H1 (cell line): ENCODE measurements at places on chromosomes 6 and 20.
A peak's percentile ranks its signal among the peaks of the same experiment; 100 is the strongest.

GRCh38 chr6:154316131-154316530 is 40.5 kb downstream of the IPCEF1 start:
- DNase-seq: no peak
- H3K4me3 ChIP-seq: no peak overlapping the region
- H3K27me3 ChIP-seq: no peaks in the 10 kb centered on the region
- H3K27ac ChIP-seq: no peak overlapping the region

- H3K27me3 ChIP-seq: peaks cover 58% of the 10 kb centered on the region
- H3K27ac ChIP-seq: no peak overlapping the region
- H3K4me1 ChIP-seq: peaks cover 53% of the 10 kb centered on the region
- peak overlapping the region; percentile 83 for H3K4me3 ChIP-seq
Measured at GRCh38 chr20:63176034-63176426, 39.9 kb downstream of the YTHDF1 start.

DNA sequence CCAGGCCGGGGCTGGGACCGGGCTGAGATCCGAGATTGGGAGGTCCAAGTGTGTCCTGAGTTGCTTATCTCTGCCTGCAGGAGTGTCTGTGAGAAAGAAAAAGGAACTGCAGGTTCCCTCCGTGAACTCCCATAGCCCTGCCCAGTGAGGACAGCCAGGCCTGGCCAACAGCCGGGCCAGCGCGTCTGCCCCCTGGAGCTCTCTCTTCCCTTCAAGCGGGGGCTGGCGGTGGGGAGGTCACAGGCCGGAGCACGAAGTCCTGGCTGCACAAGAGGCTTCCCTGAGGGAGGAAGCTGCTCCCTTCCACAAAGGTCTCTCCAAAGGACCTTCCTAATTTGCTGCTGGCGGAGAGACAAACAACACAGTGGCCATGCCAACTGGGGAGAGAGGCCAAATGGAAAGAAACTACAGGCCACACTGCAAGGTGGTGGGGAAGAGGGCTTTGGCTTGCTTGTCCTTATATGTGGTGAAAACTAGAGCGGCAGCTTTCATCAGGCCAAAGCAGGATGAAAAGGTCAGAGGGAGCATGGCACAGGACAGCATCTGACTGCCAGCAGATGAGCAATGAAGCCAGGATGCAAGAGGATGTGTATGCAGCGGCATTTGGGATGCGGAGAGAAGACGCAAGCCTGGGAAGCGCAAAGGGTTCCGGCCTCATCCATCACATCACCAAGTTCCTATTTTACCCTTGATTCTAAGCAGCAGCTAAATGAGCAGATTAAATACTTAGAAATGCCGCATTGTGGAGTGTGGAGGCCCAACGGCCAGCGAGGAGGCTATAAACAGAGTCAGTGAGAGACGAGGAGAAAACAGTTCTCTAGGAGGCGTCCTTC is 260.0 kb downstream of the ERMARD start:
- no peaks in the 10 kb centered on the region for H3K36me3 ChIP-seq
- H3K4me1 ChIP-seq: peaks cover 15% of the 10 kb centered on the region
- H3K27me3 ChIP-seq: peaks cover 3% of the 10 kb centered on the region
- H3K4me3 ChIP-seq: no peak overlapping the region
- H3K27ac ChIP-seq: no peak overlapping the region

GRCh38 chr6:27806981-27807440 is 105.2 kb downstream of the OR2B2 start:
- H3K36me3 ChIP-seq: no peaks in the 10 kb centered on the region
- H3K27me3 ChIP-seq: no peaks in the 10 kb centered on the region
- no peaks in the 10 kb centered on the region for H3K4me1 ChIP-seq
- DNase-seq: no peak

GRCh38 chr6:3518356-3519190 is 61.7 kb upstream of the SLC22A23 start:
- H3K27me3 ChIP-seq: no peaks in the 10 kb centered on the region
- no peaks in the 10 kb centered on the region for H3K36me3 ChIP-seq
- 0 out of 2 replicates have a peak overlapping the region, but pooled peaks have one; percentile 3 for H3K27ac ChIP-seq
- H3K4me1 ChIP-seq: 0 out of 2 replicates have a peak, but pooled peaks cover 2% of the 10 kb centered on the region
- no peak for DNase-seq
- no peak overlapping the region for H3K4me3 ChIP-seq

- H3K36me3 ChIP-seq: no peaks in the 10 kb centered on the region
- H3K4me3 ChIP-seq: no peak overlapping the region
- DNase-seq: peak; percentile 10
- no peak overlapping the region for H3K27ac ChIP-seq
Measured at GRCh38 chr6:19369785-19370184, 467.4 kb upstream of the ID4 start.

- H3K4me1 ChIP-seq: peaks cover 15% of the 10 kb centered on the region; the same call in 1 of the 2 replicates
- DNase-seq: peak; percentile 80
- no peak overlapping the region for H3K4me3 ChIP-seq
- H3K27me3 ChIP-seq: no peaks in the 10 kb centered on the region
- no peak overlapping the region for H3K27ac ChIP-seq
Measured at GRCh38 chr20:1423625-1424106, 30.8 kb upstream of the FKBP1A start.

DNA sequence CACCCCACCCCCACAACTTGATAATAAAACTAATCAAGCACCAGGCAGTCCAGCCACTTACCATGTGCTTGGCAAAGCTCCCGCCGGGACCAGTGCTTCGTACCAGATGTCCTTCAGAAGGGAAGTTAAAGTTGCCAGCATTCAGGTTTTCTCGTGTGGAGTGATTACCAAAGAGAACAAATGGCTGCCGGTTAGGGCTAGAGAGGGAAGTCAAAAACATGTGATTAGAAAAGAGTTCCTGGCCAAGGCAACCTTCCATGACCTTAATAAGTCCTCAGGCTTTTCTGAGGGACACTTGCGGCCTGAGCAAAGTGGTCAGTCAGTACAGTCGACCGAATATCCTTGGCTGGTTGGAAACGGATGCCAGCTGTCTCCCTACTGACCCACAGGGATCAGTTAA is 67.0 kb downstream of the DNAAF9 start:
- no peak overlapping the region for H3K4me3 ChIP-seq
- H3K36me3 ChIP-seq: no peaks in the 10 kb centered on the region
- no peaks in the 10 kb centered on the region for H3K27me3 ChIP-seq
- no peak for DNase-seq

DNA sequence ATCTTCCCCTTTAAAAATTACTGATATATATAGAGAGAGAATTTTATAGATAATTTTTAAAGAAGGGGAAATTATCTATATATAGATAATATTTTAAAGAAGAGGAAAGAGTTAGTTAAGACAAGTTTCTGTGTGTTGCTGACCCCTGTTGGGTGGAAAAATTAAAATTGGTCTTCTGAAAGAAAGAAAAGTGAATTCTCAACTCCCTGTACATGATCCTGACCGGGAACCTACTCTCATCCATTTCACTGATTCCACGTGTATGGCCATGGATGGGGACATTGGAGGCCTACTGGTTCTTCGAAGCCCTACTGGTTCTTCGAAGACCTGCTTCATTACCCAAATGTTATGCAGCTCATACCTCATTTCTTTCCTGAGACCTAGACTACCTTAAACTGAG is 53.0 kb upstream of the TCF21 start:
- no peak overlapping the region for H3K27ac ChIP-seq
- peaks cover 2% of the 10 kb centered on the region for H3K4me1 ChIP-seq
- H3K4me3 ChIP-seq: no peak overlapping the region

DNA sequence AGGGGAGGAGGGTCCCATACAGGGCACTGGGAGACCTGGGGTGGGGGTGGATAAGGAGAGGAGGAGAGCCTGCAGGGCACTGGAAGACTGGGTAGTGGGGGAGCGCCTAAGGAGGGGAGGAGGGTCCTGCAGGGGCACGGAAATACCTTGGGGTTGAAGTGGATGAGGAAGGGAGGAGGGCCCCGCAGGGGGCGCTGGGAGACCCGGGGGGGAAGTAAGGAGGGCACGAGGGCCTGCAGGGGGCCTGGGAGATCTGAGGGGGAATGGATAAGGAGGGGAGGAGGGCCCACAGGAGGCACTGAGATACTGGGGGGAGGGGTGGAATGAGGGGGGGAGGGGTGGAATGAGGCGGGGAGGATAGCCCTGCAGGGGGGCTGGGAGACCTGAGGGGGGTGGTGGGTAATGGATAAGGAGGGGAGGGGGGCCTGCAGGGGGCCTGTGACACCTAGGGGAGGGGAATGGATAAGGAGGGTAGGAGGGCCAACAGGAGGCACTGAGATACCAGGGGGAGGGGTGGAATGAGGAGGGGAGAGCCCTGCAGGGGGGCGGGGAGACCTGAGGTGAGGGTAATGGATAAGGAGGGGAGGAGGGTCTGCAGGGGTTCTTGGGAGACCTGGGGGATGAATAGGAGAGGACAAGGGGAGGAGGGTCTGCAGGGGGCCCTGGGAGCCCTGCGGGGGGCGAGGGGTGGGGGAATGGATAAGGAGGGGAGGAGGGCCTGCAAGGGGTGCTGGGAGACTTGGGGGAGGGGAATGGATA is 567 bp upstream of the CTCFL start:
- H3K27me3 ChIP-seq: no peaks in the 10 kb centered on the region; the same call in 1 of the 2 replicates
- DNase-seq: no peak
- peaks cover 7% of the 10 kb centered on the region; the same call in 1 of the 2 replicates for H3K4me1 ChIP-seq
- no peak overlapping the region for H3K27ac ChIP-seq
- H3K4me3 ChIP-seq: no peak overlapping the region
- H3K36me3 ChIP-seq: no peaks in the 10 kb centered on the region

GRCh38 chr6:51260003-51260402 is 441.3 kb downstream of the TFAP2B start:
- H3K36me3 ChIP-seq: no peaks in the 10 kb centered on the region
- H3K4me3 ChIP-seq: no peak overlapping the region
- DNase-seq: no peak

- 0 out of 2 replicates have a peak, but pooled peaks cover 2% of the 10 kb centered on the region for H3K36me3 ChIP-seq
- H3K27me3 ChIP-seq: no peaks in the 10 kb centered on the region
- H3K4me3 ChIP-seq: no peak overlapping the region
- DNase-seq: no peak
Measured at GRCh38 chr6:147322299-147323162, 118.3 kb downstream of the STXBP5 start.

DNA sequence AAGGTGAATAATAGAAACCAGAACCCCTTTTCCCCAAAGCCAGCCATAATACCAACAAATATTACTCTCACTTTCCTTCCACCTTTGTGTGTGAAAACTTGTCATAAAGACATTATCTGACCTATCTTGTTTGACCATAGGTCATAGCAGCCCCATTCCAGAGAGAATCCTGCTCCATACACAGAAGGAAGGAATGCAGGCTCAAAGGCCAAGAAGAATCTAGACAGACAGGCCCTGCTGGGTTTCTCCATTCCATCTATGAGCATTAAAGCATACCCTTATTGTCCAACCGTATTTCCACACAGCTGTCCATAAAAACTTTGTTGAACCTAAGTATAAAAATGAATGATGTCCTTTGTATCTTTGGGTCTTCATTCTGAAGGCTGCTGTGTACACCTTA is 40.7 kb upstream of the KCNK5 start:
- DNase-seq: no peak
- no peaks in the 10 kb centered on the region for H3K27me3 ChIP-seq
- no peak overlapping the region for H3K27ac ChIP-seq
- H3K4me1 ChIP-seq: peaks cover 16% of the 10 kb centered on the region
- no peaks in the 10 kb centered on the region for H3K36me3 ChIP-seq

DNA sequence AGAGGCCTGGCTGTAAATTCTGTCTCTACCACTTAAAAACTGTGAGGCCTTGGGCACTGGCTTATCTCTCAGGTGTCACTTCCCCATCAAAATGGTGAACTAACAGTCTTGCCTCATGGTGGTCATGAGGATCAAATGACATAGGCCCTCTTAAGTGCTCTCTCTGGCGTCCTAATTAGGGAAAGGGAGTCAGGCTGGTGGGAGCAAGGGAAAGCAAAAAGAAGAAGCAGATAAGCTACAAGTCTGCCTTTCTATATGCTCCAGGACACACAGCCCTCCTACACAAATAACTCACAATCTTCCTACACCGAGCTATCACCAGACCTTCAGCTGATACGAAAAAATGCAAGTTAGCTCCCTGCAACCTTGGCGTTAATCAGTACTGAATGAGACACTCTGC is 19.5 kb upstream of the SLC22A16 start:
- no peaks in the 10 kb centered on the region for H3K4me1 ChIP-seq
- H3K27ac ChIP-seq: no peak overlapping the region
- H3K36me3 ChIP-seq: no peaks in the 10 kb centered on the region
- no peak for DNase-seq
- no peaks in the 10 kb centered on the region for H3K27me3 ChIP-seq

- H3K27ac ChIP-seq: no peak overlapping the region
- no peaks in the 10 kb centered on the region for H3K27me3 ChIP-seq
- no peak for DNase-seq
- no peak overlapping the region for H3K4me3 ChIP-seq
- H3K36me3 ChIP-seq: 0 out of 2 replicates have a peak, but pooled peaks cover 2% of the 10 kb centered on the region
Measured at GRCh38 chr20:49880177-49880576, 35.2 kb downstream of the SPATA2 start.

DNA sequence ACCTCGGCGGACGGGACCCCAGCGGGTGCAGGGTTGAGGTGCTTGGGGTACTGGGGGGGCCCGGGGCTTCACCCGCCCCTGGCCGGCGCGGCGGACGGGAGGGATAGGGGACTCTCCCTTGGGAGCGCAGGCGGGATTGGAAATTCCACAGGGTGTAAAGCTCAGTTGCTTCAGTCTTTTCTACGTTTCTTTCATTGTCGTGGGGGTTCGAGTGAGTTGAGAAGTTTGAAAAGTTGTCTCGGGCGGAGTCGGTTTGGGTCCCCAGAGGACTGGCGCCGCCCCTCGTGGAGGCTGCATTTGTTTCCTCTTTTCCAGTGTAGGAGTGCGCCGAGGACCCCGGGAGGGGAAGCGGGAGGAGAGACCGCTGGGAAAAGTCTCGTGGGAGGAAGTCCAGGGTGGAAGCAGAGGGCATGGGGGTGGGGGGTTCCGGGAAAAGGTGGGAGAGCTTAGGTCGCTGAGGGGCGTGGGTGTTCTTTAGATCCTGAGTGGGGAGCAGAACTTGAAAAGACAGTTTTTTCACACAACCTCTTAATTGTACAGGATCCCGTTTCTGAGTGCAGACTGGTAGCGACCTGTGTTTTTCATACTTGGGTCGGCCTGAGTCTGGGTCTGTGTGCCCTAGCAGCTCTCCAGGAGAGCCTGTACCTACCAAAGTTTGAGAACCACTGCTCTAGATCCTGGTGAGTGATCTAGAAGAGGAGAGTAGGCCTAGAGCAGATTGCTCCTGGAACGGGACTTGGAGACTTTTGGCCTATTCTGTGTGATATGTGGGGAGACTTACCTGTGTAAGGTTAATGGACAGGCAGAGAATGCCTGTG is 495 bp downstream of the FAM83B start:
- no peaks in the 10 kb centered on the region for H3K27me3 ChIP-seq
- H3K4me3 ChIP-seq: peak overlapping the region; percentile 79
- H3K27ac ChIP-seq: no peak overlapping the region
- no peaks in the 10 kb centered on the region for H3K36me3 ChIP-seq
- H3K4me1 ChIP-seq: peaks cover 4% of the 10 kb centered on the region; the same call in 1 of the 2 replicates

- H3K36me3 ChIP-seq: no peaks in the 10 kb centered on the region
- H3K4me1 ChIP-seq: no peaks in the 10 kb centered on the region
- H3K27ac ChIP-seq: no peak overlapping the region
- H3K4me3 ChIP-seq: no peak overlapping the region
- H3K27me3 ChIP-seq: no peaks in the 10 kb centered on the region
Measured at GRCh38 chr6:138517635-138518034, 18.3 kb upstream of the NHSL1 start.

GRCh38 chr6:134328138-134328537 is 10.2 kb upstream of the SGK1 start:
- no peak for DNase-seq
- H3K4me1 ChIP-seq: no peaks in the 10 kb centered on the region
- no peak overlapping the region for H3K4me3 ChIP-seq
- no peaks in the 10 kb centered on the region for H3K36me3 ChIP-seq
